ENCODE measurements at places on chromosomes 4 and X.

DNA sequence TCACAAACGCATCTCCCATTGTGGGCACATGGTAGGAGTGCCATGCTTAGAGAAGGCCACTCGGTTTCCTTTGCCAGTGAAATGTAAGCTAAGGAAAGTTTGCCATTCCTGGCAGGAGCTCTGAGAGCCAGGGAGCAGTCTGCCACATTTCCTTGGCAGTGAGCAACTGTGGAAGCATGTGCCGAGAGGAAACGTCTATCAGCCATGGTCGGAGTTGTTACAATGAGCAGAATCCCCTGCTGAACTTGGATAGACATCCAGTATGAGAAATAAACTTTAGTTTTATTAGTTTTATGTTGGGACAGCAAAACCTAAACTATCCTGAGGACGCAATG is 51.1 kb downstream of the ENOPH1 start:
- DNase-seq = no peak

DNA sequence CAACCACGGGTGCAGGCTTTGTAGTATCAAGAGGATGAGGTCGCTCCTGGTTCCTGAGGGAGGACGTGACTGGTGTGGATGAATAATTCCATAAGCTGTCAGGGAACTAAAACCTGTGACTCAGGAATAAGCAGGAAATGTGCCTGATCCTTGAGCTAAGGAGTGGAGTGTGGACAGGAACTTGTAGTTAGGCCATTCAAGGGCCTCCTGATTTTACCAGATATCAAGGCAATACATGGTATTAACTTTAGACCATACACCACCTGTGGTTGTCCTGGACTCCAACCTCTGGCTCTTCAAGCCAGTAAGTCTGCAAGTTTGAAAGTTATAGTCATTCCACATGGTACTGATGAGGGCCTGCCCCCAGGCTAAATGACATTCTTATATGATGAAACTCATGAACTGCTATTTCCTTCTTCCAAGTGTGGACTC is 12.1 kb upstream of the ING2 start:
- no peak for DNase-seq

DNA sequence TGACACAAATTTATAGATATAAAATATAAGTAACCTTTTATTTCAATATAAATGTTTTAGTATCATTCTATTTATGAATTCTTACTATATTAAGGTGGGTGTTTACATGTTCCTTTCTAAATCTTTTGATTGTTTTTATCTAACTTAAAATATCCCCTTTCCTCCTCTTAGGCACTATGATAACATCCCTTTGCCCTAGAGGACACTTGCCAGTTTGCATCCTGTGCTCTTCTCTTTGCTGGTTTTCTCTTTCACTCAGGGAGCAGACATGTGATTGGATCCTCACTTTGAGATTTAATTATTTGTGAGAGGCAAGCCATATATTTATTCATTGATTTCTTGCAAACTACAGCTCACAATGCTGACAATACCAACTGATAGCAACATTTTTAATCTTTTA is 16.2 kb downstream of the LRIT3 start:
- no peak for DNase-seq

DNA sequence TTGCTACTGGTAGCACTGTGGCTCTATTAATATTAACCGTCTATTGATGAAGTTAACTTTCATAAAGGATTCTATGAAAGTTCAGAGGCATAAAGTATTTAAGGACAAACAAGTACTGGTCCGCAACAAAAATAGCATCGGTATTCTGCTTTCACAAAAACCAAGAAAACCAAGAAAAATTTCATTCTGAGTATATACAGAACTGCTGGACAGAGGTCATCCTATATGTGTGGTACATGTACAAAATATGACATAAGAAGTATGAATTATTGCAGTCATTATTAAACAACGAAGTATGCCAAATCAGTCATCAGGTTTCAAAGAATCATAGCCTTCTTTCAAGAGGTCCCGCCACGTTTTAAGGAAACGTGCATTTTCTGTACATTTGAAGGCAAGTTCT is 2.4 kb downstream of the C4orf46 start:
- DNase-seq = no peak

All from head of caudate nucleus (tissue), 42 donors.